Fibroblast of skin of right quadriceps (primary cell): ENCODE measurements at places on chromosomes 6 and 20.

DNA sequence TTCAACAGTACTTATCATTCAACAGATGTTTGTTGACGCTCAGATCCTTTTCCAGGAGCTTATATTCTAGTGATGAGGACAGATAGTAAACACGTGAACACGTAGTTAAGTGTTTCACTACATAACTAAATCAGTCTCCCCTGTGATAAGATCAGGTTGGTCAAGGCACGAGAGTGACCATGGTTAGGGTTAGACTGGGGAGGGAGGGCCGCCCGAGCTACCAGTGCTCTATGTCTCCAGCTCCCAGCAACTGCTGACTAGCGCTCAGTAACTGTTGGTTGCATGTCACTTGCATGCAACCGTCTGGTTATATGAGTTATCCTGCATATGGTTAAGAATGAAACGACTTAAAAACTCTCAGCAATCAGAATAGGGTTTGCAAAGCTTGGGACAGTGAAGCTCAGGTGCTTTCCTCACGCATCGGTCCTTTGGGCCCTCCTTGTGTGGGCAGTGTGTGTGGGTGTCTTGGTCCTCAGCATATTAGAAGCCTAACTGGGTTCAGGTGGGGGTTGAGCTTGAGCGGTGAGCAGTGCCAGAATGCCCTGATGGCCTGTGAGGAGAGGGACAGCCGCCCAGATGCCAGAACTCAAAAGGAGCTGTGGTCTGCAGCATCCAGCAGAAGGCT, 120.8 kb downstream of the ARID1B start:
- no peak for DNase-seq

- no peak for DNase-seq
Observed at GRCh38 chr20:49914310-49915117, 815 bp downstream of the SPATA2 start.

DNA sequence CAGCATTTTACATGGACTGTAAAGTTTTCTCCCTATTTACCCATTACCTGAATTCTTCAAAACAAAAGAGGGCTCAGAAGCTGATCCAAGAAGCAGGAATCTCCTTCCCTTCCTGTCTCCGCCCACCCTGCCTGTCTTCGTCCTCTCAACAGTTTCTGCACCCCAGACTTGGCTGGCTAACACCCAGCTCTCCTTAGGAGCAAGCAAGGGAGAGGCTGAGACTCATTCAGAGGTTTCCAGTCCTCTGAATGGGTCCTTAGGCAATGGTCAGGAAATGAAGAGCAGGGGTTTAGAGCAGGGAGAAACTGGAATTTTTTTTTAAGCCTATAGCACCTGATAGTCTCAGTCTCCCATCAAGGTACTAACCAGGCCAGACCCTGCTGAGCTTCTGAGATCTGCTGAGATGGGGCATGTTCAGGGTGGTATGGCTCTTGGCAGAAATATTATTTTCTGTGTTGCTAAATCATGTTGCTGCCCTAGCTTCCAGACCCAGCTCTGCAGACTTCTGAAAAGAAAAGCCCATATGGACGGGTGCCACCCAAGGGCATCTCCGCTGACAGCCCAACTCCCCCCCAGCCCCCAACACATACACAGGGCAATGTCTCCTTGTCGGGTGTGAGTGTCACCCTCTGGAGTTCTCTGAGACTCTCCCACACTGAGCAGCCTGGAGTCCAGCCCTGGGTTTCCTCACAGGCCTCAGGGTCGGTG, 74.6 kb upstream of the CD93 start:
- peak; percentile 36 for DNase-seq

- no peak for DNase-seq
Observed at GRCh38 chr6:156554160-156554559, 223.0 kb upstream of the ARID1B start.

DNA sequence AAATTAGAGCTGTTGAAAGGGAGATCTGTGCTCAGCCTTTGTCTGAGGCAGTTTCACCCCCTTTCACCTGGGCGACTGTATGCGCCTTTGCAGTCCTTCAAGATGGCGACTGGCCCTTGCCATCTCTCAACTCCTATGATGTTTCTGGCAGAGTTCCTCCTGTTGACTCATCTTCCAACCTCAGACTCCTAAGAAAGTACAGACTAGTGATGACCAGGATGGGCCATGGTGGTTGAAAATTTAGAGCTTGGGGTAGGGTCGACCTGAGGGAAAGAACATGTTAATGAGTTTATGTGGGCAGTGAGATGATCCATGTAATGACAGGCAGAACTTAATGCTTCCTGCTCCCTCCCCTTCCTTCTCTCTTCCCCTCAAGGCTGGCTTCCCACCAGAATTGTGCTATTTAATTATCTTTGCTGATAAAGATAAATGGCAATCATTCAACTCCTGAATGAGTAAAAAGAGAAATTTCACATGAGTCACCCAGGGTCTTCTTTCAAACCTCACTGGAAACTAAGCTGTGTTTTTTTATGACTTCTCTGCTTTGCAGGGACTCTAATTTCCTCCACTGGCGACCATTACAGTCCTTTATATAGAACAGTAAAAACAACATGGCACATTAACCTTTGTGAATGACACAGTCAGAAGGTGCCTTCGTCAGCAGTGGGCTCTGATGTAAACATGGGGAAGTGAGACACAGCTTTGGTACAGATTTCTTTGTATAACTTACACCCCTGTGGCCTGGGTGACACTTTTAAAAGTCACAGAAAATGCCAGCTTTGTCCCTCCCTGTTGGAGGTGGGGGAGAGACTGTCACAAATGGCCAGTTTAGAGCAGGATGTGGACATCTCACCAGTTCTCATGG, 103.5 kb downstream of the SCP2D1 start:
- DNase-seq, result no peak

GRCh38 chr6:90406142-90406794, 109.6 kb upstream of the BACH2 start:
- DNase-seq, result peak; percentile 81

GRCh38 chr6:1971612-1972011, 273.8 kb downstream of the GMDS start:
- no peak for DNase-seq

- DNase-seq, result peak; percentile 83
Observed at GRCh38 chr6:43074847-43075669, 1.1 kb upstream of the PTK7 start.

- peak; percentile 9 for DNase-seq
Observed at GRCh38 chr6:83708970-83709747, at the start of gene SNAP91. SNAP91 (minus strand) TSS chr6:83709101; CDS start chr6:83707927, 1,174 bp downstream.

GRCh38 chr6:161223646-161224045, 50.2 kb downstream of the AGPAT4 start:
- no peak for DNase-seq

DNA sequence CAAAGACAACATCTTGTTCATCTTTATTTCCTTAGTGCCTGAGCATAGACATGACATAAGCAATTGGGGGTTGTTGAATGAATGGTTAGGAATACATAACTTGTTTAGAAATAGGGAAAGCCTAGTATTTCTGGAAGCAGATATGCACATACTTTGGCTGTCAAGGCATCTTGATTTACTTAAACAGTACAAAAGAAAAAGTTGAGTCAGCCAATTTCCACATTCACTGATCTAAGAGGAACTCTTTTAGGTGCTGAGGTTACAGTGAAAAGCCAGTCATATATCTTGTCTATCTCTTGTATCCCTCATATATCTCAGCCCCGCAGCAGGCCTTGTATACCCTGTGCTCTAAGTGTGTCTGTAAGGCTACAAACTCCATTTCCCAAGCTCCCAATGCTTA, 11.6 kb downstream of the ZKSCAN4 start:
- no peak for DNase-seq
